ENCODE measurements at places on chromosomes 2 and 18. TPM values are rescaled to one million over a fixed set of nuclear protein-coding genes. Genes with fewer than 3 reads are reported as not detected.
A peak's percentile ranks its signal among the peaks of the same experiment; 100 is the strongest.

Gene NEUROD1
- not detected for total RNA-seq

DNA sequence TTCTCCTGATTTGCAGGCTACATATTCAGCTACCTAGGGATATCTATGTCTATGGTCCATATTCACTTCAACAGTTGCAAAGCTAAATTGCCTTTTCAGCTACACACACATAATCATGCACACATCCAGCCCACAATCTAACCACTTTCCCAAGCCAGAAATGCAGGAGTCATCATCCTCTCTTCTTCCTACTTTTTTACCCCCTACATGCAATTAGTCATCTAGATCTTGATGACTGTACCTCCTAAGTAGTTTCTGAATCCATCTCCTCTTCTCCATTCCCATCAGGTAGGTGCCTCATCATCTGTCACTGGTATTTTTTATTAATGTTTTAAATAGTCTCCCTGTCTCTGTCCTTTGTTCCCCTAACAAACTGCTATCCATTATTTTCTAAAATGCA is 23.7 kb upstream of the SPRED2 start:
- no peak overlapping the region for H3K4me3 ChIP-seq
- no peaks in the 10 kb centered on the region for H3K4me1 ChIP-seq
- H3K36me3 ChIP-seq, result no peaks in the 10 kb centered on the region
- peaks cover 40% of the 10 kb centered on the region for H3K27me3 ChIP-seq
- H3K27ac ChIP-seq, result no peak overlapping the region

Gene CACNB4
- 0.30 TPM for total RNA-seq

- H3K4me1 ChIP-seq, result peaks cover 20% of the 10 kb centered on the region
- DNase-seq, result no peak
- no peaks in the 10 kb centered on the region for H3K27me3 ChIP-seq
- no peak overlapping the region for H3K4me3 ChIP-seq
- no peak overlapping the region for H3K27ac ChIP-seq
Measured at GRCh38 chr2:127080226-127080937, 26.6 kb downstream of the BIN1 start.

- no peak overlapping the region for H3K27ac ChIP-seq
- H3K4me3 ChIP-seq, result no peak overlapping the region
- H3K27me3 ChIP-seq, result no peaks in the 10 kb centered on the region
- no peak for DNase-seq
- no peaks in the 10 kb centered on the region for H3K4me1 ChIP-seq
- H3K36me3 ChIP-seq, result no peaks in the 10 kb centered on the region
Measured at GRCh38 chr2:220165401-220165800, 538.0 kb downstream of the SLC4A3 start.

- no peak for DNase-seq
- H3K36me3 ChIP-seq, result no peaks in the 10 kb centered on the region
- H3K4me3 ChIP-seq, result no peak overlapping the region
- H3K27ac ChIP-seq, result no peak overlapping the region
Measured at GRCh38 chr2:81078102-81078501, 773.5 kb upstream of the LRRTM1 start.

GRCh38 chr18:48813833-48814489 is 136.8 kb downstream of the SMAD7 start:
- H3K27me3 ChIP-seq, result no peaks in the 10 kb centered on the region
- no peak overlapping the region for H3K4me3 ChIP-seq
- no peaks in the 10 kb centered on the region for H3K4me1 ChIP-seq
- H3K27ac ChIP-seq, result no peak overlapping the region
- no peak for DNase-seq
- H3K36me3 ChIP-seq, result peaks cover 3% of the 10 kb centered on the region

DNA sequence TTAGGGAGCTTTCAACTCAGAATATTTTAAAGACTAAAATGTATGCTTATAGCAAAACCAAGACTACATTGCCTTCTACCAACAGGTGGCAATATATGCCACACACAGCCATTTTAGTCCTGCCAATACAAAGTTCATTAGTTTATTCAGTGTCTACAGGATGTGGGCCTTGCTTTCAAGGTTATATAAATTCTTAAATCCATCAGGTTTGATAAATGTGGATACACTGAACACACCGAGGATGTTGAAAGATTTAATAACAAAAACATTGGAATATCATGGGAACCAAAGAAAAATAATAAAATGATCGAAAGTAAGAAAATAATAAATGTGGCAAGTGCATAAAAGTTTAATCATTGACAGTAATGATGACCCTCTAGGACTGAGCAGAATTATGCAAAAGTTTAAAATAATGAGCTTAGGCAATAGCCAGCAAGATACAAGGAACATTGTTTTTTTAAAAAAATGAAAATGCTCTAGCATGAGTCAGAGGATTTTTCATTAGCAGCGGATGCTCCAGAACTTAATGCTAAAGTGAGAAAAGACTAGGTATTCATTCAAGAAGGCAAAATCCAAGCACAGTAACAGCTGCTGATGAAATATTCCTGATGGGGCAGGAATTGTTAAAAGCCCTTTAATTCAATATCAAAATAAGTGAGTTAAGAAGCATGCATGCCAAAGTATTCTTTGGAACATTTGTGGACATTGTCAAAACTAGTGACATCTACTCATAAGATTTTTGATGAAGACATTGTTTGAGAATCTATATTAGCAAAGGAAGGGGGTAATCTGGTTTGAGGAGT is 14.2 kb downstream of the SCN9A start:
- H3K4me3 ChIP-seq, result no peak overlapping the region
- H3K27ac ChIP-seq, result no peak overlapping the region
- DNase-seq, result peak; percentile 69
- no peaks in the 10 kb centered on the region for H3K4me1 ChIP-seq

Gene MC4R
- not detected for total RNA-seq

- H3K36me3 ChIP-seq, result no peaks in the 10 kb centered on the region
- no peaks in the 10 kb centered on the region for H3K4me1 ChIP-seq
- H3K4me3 ChIP-seq, result no peak overlapping the region
- DNase-seq, result no peak
- no peaks in the 10 kb centered on the region for H3K27me3 ChIP-seq
Measured at GRCh38 chr2:49924044-49924817, 769.9 kb upstream of the FSHR start.

- no peaks in the 10 kb centered on the region for H3K4me1 ChIP-seq
- H3K27ac ChIP-seq, result no peak overlapping the region
- H3K36me3 ChIP-seq, result no peaks in the 10 kb centered on the region
- H3K4me3 ChIP-seq, result no peak overlapping the region
- H3K27me3 ChIP-seq, result peaks cover 20% of the 10 kb centered on the region
- DNase-seq, result no peak
Measured at GRCh38 chr2:71804281-71804751, 343.3 kb downstream of the CYP26B1 start.

DNA sequence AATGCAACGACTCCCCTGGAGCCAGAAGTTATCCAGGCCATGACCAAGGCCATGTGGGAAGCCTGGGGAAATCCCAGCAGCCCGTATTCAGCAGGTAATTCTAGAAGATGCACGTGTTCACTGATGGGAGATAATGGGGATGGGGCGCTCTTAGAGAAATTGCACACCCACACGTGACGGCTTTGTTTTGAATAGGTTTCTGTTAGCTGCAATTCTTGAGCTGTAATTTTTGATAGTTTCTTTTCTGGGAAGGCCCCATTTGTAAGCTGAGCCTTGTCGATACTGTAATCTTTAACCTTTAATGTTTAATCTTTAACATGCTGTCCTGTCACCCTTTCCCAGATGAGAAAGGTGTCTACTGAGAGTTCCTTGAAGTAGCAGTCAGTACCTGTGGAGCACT is 3.6 kb downstream of the SCLY start:
- DNase-seq, result no peak
- H3K36me3 ChIP-seq, result peaks cover 6% of the 10 kb centered on the region
- H3K4me1 ChIP-seq, result peaks cover 10% of the 10 kb centered on the region
- no peaks in the 10 kb centered on the region for H3K27me3 ChIP-seq
- H3K27ac ChIP-seq, result no peak overlapping the region

DNA sequence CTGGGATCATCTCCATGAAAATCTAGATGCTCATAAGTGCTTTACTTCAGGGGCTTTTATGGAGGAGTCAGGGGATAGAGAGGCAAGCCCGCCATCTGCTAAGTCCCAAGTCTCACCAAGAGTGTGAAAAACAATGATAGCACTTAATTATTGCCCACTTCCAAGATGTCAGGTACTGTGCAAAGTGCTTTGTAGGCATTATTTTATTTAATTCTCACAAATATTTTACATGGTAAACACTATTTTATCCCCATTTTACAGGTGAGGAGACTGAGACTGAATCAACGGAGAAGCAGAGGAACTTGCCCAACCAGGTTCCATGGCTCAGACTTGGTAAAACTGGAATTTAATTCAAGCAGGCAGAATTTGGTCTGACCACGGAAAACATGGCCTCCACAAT is 147.5 kb downstream of the ACKR3 start:
- H3K4me1 ChIP-seq, result no peaks in the 10 kb centered on the region
- H3K27ac ChIP-seq, result no peak overlapping the region
- no peak overlapping the region for H3K4me3 ChIP-seq
- DNase-seq, result no peak

Gene ADGRF3
- total RNA-seq, result 0.18 TPM

GRCh38 chr2:231123362-231123898 is 1.4 kb downstream of the HTR2B start:
- peaks cover 40% of the 10 kb centered on the region for H3K4me1 ChIP-seq
- peak overlapping the region; percentile 62 for H3K27ac ChIP-seq
- no peaks in the 10 kb centered on the region for H3K36me3 ChIP-seq
- H3K27me3 ChIP-seq, result no peaks in the 10 kb centered on the region

GRCh38 chr2:197309691-197310231 is 819 bp downstream of the ANKRD44 start:
- H3K27ac ChIP-seq, result no peak overlapping the region
- DNase-seq, result no peak
- H3K4me1 ChIP-seq, result peaks cover 12% of the 10 kb centered on the region
- no peaks in the 10 kb centered on the region for H3K36me3 ChIP-seq
- peak overlapping the region; percentile 58 for H3K4me3 ChIP-seq
- peaks cover 6% of the 10 kb centered on the region for H3K27me3 ChIP-seq

DNA sequence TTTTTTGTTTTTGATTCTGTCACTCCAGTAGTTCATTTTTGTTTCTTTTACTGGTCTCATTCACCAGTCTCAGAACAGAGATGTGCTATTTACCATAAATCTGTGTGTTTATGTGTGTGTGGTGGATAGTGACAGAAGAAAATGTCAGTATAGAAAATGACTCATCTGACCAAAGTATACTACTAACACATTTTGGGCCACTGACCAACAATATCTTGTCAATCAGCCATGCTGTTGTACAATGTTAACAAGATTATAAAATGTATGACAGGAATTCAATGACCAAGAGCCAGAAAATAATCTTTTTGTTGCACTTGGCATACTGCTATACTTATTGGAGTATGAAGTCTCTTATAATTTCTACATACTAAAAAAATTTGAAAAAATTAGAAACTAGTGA is 1081.4 kb upstream of the NRXN1 start:
- H3K4me1 ChIP-seq, result no peaks in the 10 kb centered on the region
- no peak for DNase-seq
- no peaks in the 10 kb centered on the region for H3K27me3 ChIP-seq
- H3K36me3 ChIP-seq, result no peaks in the 10 kb centered on the region

Gene FRZB
- 0.09 TPM for total RNA-seq

GRCh38 chr18:55732227-55733106 is 144.5 kb upstream of the TCF4 start:
- H3K27me3 ChIP-seq, result no peaks in the 10 kb centered on the region
- no peaks in the 10 kb centered on the region for H3K36me3 ChIP-seq

GRCh38 chr2:75432761-75433361 is 127.9 kb downstream of the EVA1A start:
- H3K27me3 ChIP-seq, result no peaks in the 10 kb centered on the region
- DNase-seq, result no peak
- H3K27ac ChIP-seq, result no peak overlapping the region
- H3K4me3 ChIP-seq, result no peak overlapping the region

Gene CCNYL1
- 47.3 TPM for total RNA-seq

DNA sequence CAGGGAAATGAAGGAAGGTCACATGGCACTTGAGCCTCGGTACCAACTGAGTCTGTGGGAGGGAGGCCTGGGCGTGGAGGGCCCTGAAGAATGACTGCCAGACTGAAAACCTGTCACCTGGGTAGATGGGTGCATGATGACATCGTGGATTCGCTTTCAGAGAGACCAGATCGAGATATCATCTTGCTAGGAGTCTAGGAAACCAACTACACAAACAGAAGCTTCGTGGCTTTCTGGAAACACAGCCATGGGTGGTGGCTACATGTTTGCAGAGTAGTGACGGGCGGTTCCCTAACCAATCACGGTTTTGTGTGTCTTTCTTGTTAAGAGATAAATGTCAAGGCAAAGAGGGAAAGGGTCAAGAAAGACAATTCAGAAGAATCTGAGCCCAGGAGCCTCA is 155.0 kb downstream of the EIPR1 start:
- H3K4me1 ChIP-seq, result no peaks in the 10 kb centered on the region
- no peak for DNase-seq
- no peak overlapping the region for H3K4me3 ChIP-seq
- no peak overlapping the region for H3K27ac ChIP-seq
- H3K36me3 ChIP-seq, result no peaks in the 10 kb centered on the region

GRCh38 chr2:124804014-124804940 is 779.2 kb downstream of the CNTNAP5 start:
- no peaks in the 10 kb centered on the region for H3K4me1 ChIP-seq
- no peak overlapping the region for H3K27ac ChIP-seq
- DNase-seq, result no peak
- no peaks in the 10 kb centered on the region for H3K36me3 ChIP-seq
- no peaks in the 10 kb centered on the region for H3K27me3 ChIP-seq

- peaks cover 3% of the 10 kb centered on the region for H3K27me3 ChIP-seq
- no peak for DNase-seq
Measured at GRCh38 chr18:47801817-47802216, 128.6 kb downstream of the SMAD2 start.

DNA sequence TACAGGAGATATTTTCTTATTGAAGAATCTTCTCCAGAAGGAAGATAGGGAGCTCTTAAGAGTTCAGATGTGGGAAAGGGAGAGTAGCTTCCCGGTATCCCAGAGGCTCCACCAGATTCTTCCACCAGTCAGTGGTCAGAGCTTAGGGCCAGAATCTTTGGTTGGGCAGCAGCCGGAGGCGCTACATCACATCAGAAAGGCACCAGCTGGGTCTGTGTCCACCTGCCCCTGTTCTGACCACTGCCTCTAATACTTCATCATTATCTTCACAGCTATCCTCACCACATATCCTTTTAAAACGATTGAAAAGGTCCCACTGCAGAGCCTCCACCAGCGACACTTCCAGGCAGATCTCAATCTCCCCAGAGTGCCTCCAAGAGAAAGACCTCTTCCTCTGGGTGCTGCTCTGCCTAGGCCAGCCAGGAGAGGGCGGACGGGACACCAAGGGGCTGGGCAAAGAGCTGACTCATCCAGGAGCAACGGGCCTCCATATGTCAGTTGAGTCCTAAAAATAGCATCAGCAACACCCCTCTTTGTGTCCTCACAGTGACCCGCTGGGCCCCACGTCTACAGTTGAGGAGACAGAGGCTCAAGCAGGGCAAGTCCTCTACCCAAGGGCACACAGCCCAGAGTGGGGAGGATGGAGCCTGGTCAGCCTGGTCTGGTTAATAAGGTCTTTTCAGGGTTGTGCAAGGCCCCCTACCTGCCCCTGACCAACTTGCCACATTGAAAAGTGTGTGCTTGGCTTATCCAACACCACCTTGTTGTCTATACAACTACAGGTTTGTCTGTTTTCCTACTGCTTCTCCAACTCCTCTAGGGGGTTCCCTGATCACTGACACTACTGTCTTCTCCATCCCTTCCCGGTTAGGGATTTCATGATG is 81.2 kb downstream of the ADD2 start:
- H3K36me3 ChIP-seq, result no peaks in the 10 kb centered on the region
- DNase-seq, result no peak
- H3K4me3 ChIP-seq, result no peak overlapping the region
- no peaks in the 10 kb centered on the region for H3K4me1 ChIP-seq
- H3K27ac ChIP-seq, result no peak overlapping the region

Gene MAP3K20
- 32.0 TPM for total RNA-seq

Gene GPR55
- not detected for total RNA-seq

GRCh38 chr18:64659196-64659595 is 510.3 kb upstream of the LINC00305 start:
- H3K4me1 ChIP-seq, result no peaks in the 10 kb centered on the region
- no peak overlapping the region for H3K4me3 ChIP-seq
- no peaks in the 10 kb centered on the region for H3K36me3 ChIP-seq

Gene PID1
- total RNA-seq, result not detected

All from endothelial cell of umbilical vein (primary cell).